ENCODE measurements at places on chromosomes 6 and 20.

DNA sequence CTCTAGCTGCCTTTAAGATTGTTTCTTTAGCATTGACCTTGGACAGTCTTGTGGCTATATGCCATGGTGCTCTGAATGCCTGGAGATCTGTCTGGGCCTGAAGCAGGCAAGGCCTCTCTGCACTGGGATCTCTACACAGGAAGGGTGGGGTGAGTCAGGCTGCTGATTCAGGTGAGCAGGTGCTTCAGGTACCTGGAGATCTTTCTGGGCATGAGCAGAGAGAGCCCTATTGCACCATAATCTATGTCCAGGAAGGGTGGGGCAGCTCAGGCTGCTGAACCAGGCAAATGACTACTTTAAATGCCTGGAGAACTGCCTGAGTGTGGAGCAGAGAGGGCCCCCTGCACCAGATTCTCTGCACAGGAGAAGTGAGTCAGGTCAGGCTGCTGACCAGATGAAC lies 94.5 kb downstream of the TPBG start:
- no peak for DNase-seq

DNA sequence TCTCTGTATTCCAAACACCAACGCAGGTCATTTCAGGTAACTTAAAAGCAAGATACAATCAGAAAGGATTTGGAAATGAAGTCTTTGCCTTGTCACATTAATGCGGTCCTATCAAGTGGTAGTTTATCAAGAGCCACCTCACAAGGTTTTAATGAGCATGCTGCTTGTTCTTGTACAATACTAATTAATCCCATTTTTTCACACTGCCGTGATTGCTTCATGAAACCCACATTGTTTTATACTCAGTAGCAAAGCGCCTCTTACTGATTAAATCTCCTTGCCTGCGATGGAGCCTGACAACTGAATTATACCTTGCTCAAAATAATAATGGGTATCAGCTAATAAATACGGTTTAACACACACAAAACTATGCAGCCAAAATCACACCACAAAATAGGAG lies 234.1 kb upstream of the TSHZ2 start:
- no peak for DNase-seq

DNA sequence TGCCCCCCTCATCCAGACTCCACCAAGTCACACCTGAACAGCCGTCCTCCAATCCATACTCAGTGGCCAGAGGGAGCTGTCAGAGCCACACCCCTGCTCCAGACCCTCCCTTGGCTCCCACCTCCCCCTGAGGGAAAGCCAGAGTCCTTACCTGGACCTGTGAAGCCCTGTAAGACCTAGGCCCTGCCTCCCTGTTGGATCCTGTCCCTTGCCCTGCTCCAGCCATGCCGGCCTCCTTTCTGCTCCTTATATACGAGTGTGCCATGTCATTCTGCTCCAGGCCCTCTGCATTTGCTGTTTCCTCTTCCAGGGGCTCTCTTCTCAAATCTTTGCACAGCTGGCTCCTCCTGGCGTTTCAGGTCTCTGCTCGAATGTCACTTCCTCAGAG lies 100.3 kb upstream of the MYL9 start:
- no peak for DNase-seq

DNA sequence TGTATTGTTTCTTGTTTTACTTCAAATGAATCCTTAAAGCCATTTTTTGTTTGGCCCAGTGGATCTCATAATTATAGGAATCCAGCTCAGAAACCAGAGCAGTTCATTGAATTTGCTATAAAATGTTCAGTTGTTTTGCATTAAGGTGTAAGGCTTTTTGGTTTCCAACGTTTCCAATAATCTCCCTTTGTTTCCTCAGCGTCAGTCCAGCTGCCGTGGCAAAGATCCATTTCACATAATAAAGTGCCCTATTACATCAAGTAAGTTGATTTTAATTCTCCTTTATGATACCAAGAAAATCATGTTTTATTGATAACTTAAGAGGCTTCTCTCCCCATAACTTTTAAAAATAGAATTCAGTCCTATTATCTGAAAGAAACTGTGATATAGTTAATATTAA lies 472.6 kb downstream of the UTRN start:
- no peak for DNase-seq

DNA sequence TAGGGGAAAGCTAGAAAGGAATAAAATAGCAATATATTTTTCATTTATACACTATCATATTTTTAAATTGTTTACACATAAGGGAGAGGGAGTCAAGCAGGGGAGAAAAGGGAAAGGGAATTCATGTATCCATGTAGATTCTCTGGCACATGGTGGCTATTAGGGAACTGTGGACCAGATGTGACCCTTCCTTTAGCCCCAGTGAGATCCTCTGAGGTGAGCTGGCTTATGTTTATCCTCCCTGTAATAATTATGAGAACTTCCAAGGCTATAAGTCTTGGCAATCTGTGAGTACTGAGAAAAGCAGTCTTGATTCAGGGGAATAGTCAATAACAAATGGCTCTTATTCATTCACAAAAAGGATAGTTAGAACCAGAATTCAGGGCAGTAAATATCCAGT lies 42.6 kb downstream of the TSBP1 start:
- DNase-seq, result no peak

DNA sequence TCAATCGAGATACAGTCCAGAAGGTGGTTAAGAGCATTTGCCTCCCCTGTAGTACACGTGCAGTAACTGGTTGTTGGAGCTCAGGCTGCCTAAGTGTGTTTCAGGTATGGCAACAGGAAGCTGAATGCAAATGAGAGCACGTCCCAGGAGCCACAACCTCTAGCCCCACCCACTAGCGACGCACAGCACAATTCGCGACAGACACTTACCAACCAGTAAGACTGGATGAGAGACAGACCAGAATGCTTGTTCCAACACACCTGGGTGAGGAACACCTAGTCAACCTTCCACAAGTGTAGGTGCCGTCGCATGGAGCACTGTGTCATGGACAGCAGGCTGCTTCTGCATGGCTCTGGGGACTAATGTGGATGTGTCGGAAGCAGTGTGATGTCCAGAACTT lies 7.2 kb upstream of the SERPINB1 start:
- no peak for DNase-seq

DNA sequence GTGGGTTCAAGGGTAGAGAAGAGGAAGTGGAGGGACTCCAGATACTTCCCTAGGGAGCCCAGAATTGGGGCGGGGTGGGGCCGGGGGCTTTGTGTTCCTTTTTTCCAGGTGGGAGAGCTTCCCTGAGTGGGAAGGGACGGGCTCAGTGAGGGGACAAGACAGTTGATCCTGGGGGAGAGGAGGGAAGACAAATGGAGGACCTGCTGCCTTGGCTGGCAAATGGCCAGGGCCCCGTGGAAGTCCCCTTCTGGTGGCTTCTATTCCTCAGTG lies 2.6 kb downstream of the CTSZ start:
- no peak for DNase-seq

DNA sequence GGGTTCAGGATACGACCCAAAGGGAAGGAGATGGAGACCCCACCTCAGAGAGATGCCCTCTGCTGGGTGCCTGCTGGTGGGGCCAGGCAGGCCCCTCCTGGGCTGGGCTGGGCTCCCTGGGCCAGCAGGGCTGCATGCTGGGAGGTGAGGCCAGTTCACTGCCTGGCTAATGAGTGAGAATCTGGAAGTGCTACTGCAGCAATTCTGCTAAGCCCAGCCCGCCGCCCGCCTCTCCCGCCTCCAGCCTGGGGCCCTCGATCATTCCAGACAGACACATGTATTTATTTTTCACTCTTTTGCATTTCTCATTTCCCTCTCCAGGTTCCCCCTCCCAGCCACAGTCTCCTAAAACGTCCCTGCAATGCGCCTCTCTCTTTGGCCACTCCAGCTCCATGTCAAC lies 79.6 kb downstream of the CDH22 start:
- DNase-seq, result no peak

GRCh38 chr6:36697481-36697903 lies at the start of gene RAB44:
RAB44 (plus strand) TSS chr6:36697826; CDS start chr6:36704236, 6,410 bp downstream.
- DNase-seq, result no peak

DNA sequence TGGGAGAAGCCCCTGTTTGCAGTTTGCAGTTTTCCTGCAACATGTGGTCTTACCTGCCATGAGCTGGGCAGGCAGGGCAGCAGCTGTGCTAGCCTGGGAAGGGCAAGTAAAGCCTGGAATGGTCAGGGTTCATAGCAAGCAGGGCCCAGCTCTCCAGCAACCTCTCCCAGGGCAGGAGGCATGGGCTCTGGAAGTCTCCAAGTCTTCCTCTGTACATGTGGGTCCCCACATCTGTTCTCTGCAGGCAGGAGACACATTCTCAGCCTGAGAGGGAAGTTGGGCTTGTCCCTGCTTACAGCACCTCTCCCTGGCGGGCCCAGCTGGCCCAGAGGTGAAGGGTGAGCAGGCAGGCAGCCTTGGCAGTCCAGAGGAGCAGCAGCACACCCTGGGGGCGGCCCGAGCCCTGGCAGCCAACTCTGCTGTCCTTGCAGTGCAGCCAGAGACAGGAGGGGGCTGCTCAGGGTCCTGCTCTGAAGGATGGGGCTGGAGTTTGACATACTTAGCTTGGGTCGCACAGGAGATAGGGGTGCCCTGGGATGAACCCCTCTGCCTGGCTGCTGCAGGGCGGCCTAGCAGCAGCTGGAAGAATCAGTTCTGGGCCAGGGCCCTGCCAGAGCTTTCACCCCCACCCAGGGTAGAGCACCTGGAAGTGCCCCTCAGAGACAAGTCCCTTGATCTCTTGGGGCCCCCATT lies 176.0 kb downstream of the MRPL14 start:
- DNase-seq, result no peak

- no peak for DNase-seq
These were observed 20.0 kb upstream of the BEND6 start for GRCh38 chr6:56934876-56935275.

- DNase-seq, result no peak
These were observed 87.3 kb downstream of the SCML4 start for GRCh38 chr6:107736713-107737396.

GRCh38 chr6:100461917-100462705 lies 2.6 kb downstream of the SIM1 start:
- no peak for DNase-seq

DNA sequence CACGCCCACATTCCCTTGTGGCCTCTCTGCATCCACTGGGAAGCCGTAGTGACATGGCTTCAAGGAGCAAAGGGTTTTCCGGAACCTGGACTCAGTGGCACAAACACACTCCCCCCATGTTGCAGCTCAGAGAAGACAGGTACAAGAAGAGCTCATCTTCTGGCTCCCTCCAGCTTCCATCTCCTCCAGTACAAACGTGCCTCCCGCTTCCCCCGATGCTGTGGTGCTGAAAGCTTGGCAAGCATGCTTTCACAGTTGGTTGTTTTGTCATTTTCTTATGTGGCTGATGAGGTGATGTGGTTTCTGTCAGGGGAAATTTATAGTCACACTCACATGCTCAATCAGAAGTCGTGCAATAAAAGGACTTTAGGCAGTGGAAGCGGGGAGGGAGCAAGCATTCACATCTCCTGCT lies 258.5 kb downstream of the KIF16B start:
- peak; percentile 11 for DNase-seq

GRCh38 chr6:16168858-16169257 lies 40.0 kb downstream of the MYLIP start:
- no peak for DNase-seq
